ENCODE measurements at places on chromosomes 1 and 21.

GRCh38 chr1:163069655-163070277 is 605 bp downstream of the RGS4 start:
- no peak for DNase-seq

DNA sequence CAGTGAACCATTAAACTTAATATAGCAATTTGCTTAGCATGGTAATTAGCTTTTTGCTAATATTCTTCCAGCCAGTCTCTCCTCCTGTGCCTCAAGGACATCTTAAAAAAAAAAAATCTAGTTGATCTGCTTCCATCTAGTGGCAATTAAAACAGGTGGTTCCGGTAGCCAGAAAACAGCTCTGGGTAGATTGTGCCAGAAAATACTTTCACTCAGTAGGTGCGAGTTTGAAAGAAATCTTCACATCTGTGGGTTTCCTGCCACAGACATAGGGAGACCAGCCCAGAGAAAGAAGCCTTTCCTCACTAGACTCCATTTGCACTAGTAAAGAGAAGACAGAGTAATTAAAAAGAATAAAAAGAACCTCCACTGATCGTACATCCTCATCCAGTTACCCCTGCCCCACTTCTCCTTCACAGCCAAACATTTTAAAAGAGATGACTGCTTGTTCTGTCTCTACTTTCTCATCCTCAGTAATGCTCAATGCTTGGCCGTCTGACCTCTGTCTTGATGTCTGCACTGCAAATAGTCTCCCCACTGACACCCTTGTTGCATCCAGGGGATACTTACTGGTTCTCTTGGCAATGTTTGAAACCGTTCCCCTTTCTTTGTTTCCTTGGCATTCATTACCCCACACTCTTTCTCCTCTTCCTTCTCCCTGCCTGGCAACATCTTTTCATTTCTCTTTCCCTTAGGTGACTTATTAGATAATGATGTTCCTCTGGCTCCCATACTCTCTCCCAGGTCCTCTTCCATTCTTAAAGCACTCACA is 16.9 kb downstream of the SELL start:
- no peak for DNase-seq

- no peak for DNase-seq
Observed at GRCh38 chr1:213984387-213985208, 3.2 kb upstream of the PROX1 start.

DNA sequence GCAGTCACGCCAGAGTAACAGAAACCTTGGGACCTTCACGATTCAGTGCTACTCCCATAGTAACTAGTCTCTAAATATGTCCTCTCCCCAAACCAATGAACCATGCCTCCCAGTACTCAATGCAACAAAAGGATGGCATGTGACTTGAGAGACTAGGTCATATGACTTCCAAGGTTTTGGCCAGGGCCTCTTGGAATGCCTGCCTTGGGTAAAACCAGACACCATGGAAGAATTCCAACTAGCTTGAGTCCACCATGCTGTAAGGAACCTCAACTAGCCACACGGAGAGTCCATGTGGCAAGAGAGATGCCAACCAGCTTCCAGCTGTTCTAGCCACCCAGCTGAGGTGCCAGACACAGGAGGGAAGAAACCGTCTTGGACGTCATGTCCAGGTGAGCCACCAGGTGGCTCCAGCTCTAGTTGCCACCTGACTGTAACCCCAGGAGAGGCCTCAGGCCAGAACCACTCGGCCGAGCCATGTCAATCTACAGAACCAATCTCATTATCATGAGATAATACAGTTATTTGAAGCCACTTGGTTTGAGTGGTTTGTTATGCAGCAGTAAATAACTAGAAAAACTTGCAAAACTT is 115.0 kb downstream of the SYF2 start:
- DNase-seq = no peak

DNA sequence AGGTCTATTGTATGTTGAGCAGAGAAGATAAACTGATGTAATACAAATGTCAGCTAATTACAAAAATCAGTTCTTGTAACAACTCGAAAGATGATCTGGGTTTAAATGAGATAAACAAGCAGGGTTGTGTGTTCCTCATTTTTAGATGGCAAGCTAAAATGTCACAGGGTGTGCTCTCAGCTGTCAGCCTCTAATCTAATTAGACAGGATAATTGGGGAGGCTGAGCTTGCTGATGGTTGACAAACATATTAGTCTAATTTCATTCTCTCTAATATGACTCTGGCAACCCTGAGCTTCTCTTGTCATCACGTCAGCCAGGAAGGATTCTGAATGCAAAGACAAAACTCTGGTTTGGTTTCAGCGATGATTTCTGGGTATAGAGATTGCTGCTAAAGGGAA is 335.3 kb upstream of the KAZN start:
- DNase-seq = no peak

DNA sequence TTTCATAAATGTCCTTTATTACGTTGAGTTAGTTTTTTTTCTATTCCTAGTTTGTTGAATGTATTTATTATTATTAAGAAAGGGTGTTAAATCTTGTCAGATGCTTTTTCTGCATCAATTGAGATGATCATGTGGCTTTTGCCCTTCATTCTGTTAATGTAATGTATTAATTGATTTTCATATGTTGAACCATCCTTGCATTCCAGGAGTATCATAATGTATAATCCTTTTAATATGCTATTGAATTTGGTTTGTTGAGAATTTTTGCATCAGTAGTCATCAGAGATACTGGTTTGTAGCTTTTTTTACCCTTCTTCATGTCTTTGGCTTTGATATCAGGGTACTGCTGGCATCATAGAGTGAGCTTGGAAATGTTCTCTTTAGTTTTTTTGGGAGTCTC is 100.0 kb downstream of the POFUT2 start:
- no peak for DNase-seq

GRCh38 chr1:167775178-167775577 is 53.4 kb downstream of the MPZL1 start:
- DNase-seq = no peak

- DNase-seq = no peak
Observed at GRCh38 chr1:237748171-237748960, 142.4 kb downstream of the ZP4 start.

DNA sequence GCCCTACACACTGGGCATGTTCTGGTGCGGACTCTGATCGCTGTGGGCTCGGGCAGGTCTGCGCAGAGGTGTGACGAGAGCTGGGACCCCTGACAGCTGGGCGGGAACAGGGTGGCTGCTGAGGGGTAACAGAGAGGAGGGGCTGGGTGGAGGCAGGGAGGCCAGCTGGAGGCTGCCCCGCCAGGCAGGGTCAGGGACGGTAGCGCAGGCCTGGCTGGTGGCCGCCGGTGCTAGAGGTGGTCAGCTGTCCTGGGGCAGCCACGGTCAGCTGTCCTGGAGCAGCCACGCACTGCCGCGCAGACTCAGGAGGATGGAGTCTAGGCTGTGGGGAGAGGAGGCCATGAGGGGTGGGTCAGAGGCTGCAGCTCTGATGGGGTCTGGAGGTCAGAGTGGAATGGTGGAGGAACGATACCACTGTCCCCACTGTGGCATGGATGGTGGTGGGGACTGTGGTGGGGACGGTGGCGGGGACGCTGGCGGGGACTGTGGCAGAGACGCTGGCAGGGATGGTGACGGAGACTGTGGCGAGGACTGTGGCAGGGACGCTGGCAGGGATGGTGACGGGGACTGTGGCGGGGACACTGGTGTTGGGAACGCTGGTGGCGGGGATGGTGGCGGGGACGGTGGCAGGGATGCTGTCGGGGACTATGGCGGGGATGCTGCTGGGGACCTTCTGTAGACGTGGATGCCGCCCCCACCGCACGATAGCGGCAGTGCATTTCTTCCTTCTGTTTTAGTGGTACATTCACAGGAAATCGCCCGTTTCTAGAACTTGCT is 21.3 kb upstream of the LRRC3 start:
- DNase-seq = no peak

DNA sequence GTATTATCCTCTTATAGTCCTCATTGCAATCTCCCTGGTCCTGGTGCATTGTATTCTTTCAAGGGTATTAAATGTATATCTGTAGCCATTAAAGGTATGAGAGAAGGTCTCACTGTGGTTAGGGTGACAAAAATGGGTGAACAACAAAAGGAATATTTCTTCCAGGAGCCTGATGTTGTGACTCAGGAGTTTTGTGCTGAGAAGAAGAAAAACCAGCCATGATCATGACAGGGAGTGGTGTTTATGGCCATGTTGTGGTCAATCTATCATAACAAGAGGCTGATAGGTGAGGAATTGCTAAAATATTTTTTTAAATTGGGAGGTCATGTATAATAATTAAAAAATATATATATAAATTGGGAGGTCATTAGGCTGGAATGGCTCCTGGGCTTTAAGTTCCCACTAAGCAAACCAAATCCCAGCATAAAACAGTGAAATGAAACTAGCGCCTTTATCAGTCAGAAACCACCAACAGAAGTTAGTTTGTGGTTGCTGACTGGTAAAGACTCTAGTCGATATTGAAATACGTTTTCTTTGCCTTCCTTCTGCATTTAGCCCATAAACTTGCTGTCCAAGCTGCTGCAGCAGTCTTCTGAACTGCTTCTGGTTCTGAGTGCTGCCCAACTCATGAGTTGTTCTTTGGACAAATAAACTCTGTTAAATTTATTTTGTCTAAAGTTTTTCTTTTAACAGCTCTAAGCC is 60.3 kb downstream of the TBX19 start:
- DNase-seq = no peak

DNA sequence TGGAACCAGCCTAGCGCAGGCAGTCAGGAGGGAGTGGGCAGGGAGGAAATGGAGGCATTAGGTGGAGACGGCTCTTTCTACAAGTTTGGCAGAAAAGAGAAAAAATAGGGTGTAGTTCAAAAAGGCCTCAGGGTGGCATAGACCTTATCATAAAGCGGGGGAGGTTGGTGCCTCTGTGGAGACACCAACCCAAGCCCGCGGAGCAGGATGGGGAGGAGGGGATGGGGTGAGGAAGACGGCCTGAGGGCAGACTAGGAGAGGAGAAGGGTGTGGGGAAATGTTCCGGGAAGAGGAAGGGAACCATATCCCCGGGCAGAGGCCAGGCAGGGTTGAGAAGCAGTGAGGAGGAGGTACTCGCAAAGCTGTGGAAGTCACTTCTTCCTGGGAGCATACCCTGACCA is 17.4 kb upstream of the SHE start:
- no peak for DNase-seq

DNA sequence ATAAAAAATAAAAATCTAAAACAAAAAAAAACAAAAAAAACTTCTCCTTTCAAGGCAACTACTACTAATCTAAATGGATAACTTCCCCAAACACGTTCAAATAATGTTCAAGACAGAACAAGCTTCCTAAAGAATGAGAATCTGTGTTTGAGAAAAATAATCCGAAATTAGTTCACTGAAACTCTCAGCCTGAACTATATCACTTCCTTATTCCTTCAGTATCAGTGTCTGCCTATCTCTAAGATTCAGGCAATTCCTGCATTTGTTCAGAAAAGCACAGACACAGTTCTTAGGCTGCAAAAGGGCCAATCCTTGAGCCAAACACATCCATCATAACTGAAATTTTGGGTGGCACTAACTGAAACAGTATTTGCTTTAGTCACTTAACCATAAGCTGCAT is 22.4 kb downstream of the DSTYK start:
- no peak for DNase-seq

- no peak for DNase-seq
Observed at GRCh38 chr1:43772978-43773377, 65.6 kb downstream of the ST3GAL3 start.

DNA sequence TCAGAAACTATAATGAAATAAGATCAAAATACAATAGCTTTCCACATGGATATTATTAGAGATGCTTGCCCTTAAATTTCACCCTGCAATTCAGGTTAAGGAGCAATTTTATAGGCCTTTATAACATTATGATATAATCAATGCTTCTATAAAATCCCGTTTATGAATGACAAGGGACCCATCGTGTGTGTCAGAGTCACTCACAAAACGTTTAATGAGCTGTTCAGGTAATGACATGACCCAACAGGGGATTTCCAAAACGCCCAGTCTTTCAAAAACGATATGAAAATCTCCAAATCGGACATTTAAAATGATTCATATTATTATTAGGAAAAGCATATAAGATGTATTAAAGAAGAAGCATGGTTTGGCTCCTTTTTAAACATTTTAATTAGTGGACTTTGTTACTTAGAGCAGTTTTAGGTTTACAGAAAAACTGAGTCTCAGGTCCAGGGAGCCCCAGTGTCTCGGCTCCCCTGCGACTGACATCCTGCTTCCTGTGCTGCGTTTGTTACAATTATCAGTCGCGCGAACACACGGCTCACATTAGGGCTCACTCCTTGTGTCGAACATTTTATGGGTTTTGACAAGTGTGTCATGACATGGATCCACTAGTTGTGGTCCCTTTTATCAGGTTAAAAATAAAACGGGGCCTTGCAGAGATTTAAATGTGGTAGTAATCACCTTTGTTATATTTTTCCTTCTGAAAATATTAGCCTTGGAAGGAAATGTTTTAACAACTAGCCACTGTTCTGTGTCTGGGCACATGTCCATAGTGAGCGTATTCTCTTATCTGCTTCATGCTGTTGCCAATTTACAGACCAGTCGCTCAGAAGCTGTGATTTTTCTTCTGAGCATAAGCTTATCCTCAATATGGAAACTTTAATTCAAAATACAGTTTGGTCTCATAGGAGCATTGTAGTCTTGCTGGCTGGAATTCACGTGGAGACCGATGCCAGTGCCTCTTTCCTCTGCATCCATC is 52.0 kb upstream of the POFUT2 start:
- DNase-seq = no peak

DNA sequence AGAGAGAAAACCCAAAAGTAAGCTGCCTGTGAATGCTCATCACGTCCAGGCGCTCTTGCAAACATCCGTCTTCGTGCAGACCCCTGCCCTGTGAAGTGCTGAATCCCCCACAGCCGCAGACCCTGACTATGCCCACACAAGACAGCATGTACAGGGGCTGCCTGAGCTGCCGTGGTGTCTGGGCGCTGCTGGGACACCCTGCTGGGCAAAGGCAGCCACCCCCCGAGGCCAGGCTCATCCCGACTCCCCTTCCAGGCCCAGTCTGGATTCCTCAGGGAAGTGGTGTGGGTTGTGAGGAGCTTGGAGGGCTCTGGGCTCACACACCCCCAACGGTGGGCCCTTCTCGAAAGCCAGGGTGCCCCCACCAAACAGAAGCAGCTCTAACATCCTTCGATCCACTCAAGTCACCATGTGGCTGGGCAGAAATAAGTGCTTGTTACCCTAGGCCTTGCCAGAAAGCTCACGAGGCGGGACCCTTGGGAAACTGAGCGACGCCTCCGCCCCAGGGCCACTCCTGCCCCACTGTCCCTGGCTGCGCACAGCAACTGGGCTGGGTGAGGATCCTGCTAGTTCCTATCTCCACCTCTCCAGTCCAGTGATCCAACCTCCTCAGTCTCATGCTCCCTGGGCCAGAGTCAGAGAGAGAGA is 4.8 kb upstream of the WNT9A start:
- no peak for DNase-seq

DNA sequence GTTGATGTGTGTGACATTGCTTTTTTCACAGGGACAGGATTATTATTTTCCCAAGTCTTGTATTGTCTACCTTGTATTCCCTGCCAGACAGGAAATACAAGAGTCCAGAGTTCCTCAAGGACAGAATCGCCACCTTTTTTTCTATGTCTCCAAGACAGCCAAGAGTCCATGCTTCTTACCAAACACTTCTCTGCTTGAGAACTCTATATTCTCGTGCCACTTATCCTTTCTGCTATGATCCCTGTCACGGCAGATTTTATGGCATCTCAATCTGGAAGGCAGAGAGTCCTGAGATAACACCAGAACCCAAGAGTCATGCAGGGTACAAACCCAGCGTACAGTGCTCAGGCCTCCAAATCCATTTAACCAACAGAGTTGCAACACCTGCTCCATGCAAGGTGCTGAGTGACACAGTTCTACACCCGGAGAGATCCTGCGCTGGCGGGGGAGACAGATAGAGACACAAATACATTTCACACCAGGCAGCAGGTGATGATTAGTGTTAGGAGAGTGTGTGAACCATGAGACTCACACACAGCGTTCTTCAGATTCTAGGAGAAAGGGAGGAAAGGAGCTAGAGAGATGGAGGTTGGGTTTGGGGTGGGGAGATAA is 107.6 kb downstream of the NAV1 start:
- no peak for DNase-seq

All from LNCaP clone FGC (cell line).